ENCODE measurements at places on chromosomes 3 and 15. TPM values are rescaled to one million over a fixed set of nuclear protein-coding genes. Genes with fewer than 3 reads are reported as not detected.

Gene GABRR3
- total RNA-seq, result under 0.01 TPM

Gene GPR156
- 0.42 TPM for total RNA-seq

Gene GP9
- 28.1 TPM for total RNA-seq

Gene P2RY14
- 2.3 TPM for total RNA-seq

Gene VPS13C
- total RNA-seq, result 162 TPM

Gene CCR1
- total RNA-seq, result 60.7 TPM
